Ascending aorta (tissue), 2 donors: ENCODE measurements at places on chromosomes 13 and 19.

DNA sequence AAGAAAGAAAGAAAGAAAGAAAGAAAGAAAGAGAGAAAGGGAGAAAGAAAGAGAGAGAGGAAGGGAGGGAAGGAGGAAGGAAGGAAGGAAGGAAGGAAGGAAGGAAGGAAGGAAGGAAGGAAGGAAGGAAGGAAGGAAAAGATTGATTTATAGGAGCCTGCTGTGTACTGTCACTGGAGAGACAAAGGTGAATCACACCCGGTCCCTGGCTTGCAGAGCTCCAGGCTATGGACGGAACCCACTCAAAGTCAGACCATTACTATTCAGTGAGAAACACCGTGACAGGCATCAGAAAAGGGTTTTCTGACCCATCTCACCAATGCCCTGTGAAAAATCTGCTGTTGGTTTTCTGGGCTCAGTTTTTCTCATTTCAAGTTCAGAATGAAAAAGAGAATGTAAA, 7.3 kb upstream of the CEACAM6 start:
- no peak for DNase-seq

- DNase-seq, result no peak
Measured at GRCh38 chr19:55112246-55112776, 5.1 kb downstream of the PPP1R12C start.

- DNase-seq, result no peak
Measured at GRCh38 chr13:72141855-72142519, 275.0 kb upstream of the DACH1 start.

DNA sequence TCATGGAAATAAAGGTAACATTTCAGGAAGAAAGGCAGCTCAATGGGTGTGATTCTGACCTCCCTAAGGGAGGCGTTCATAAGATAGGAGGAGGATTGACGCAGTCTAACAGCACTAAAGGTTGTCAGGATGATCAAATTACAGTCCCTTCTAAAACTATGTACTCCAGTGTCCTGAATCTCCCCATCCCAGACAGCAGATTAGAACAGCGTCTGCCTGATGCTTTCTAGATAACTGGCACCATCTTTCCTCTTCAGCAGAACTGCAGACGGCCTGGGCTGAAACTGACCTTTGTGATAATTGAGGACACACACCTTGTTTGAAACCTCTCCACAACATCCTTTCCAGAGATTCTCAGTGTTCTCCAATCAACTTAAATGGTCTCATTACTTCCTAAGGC, 25.5 kb upstream of the SACS start:
- DNase-seq, result no peak

DNA sequence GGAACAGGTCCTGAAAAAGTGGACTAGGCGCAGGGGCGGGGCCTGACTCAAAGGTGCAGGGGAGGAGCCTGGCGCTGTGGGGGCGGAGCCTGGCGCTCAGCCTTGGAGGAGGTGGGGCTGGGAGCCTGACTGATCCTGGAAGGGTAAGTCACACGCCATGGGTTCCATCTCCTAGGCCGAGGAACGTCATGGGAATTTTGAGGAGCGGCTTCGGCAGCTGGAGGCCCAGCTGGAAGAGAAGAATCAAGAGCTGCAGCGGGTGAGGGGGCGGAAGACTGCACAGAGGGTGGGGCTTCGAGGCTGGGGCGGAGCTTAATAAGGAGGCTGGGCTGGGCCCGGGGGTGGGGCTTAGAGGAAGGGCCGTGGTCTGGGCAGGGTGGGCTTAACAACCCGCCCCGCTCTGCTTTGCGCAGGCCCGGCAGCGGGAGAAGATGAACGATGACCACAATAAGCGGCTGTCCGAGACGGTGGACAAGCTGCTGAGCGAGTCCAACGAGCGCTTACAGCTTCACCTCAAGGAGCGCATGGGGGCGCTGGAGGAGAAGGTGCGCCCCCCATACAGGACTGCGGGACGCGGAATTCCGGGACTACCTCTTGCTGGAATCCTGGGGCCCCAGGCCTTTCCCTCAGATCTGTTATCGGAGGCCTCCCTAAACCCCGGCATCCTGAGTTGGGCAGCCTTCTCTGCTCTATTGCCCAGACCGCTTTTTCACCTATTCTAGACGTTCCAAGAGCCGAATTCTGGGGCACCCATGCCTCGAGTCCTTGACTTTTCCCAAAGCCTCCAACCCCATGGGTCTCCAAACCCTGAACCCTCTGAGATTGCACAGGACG, 14.5 kb downstream of the PPFIA3 start:
- DNase-seq, result no peak

DNA sequence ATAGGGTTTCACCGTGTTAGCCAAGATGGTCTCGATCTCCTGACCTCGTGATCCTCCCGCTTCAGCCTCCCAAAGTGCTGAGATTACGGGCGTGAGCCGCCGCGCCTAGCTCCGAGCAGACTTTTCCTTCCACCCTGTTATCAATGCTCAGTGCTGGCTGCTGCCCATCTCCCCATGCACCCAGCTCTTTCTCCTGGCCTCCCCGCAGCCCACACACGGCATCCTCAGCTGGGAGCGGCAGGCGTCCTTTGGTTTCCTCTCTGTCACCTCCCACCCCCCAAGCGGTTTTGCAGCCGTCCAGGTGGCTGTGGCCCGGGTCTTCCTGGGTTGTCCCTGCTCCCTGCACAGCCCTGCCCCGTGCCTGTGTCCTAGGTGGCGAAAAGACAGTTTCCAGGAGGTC, 12.1 kb downstream of the PRR22 start:
- no peak for DNase-seq

DNA sequence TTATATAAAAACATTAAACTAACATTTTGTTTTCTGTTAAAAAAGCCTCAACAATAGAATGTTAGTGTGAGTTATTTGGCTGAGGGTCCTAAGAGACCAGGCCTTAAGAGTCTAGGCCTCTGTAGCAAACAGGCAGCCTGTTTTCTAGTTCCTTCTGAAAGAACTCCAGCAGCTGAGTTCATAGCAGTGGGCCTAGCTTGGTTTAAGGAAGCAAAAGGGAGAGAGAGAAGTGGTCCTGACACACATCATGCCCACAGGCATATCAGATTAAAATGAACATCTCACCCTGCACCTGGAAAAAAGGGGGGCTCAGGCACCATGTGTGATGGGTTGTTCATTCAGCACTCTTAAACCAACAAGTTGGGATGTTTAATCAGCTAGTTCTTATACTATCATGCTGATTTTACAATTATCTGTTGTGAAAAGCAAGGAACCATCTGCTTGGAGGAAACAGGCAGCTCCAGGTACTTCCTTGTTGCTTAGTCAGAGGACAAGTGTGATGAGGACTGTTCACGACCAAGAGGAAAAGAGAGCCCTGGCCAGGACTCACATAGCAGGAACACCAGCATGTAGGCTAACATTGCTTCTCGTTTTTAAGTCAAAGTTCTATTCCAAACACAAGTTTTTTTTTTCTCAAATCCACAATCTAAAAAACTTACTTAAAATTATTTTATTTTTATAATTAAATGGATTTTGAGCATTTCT, 81.3 kb upstream of the FRY start:
- no peak for DNase-seq

DNA sequence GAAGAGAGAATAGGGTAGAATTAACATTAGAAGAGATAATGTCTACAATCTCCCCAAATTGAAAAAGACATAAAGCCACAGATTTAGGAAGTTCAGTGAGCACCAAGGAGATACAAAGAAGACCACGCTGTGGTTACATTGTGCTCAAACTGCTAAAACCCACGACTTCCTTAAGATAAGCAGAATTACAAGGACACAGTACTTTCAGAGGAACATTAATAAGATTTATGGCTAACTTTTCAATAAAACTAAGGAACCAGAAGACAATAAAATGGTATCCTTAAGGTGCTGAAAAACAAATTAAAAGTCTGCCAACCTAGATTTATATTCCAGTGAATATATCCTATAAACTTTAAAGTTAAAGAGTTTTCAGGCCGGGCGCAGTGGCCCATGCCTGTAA, 7.4 kb upstream of the IL17D start:
- DNase-seq, result no peak

DNA sequence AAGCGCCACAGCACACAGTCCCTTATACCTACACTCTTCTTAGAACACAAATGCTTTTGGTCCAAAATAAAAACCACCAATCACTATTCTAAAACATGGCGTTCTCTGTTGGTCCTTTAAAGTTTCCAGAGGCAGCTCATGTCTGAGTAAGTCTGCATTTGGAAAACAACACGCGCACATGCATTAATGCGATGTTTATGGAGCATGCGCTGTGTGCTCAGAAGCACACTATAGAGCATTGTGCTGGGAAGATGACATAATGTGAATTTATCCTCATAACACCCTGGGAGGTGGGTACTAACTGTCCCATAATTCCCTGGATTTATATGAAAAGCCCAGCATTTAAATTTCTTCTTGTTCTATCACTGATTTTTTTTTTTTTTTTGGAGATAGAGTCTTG, 10.7 kb downstream of the ZNF682 start:
- DNase-seq, result no peak

DNA sequence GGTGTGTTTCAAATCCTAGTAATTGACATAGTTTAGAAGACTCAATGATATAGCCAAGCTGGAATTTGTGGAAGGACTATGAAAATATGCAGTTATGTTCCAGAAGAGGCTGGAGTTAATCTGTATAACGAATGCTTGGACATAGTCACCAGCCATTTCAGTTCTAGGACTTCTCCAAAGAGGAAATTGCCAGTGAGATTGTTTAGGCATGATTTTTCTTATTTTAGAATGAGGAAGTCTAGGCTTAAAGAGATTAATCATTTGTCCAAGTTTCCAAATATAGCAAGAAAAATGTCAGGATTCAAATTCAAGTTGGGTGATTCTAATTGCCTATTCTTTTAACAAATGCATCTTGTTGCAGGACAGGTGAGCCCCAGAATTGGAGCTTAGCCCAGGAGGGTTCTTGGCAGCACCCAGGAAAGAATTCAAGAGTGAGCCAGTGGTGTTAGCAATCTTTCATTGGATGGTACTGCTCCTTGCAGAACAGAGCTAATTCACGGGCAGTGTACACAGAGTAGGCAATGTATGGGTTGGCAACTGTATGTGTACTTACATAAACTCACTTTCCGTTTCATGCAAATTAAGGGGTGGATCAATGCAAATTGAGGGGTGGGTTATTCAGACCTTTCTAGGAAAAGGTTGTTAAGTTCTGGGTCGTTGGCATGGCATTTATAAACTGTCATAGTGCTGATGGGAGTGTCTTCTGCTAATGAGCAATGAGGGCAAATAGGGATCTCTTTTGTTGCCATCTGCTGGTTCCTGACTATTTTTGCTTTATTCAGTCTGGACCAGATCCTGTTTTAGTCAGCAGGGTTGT, 763.1 kb upstream of the SLITRK1 start:
- DNase-seq, result no peak

DNA sequence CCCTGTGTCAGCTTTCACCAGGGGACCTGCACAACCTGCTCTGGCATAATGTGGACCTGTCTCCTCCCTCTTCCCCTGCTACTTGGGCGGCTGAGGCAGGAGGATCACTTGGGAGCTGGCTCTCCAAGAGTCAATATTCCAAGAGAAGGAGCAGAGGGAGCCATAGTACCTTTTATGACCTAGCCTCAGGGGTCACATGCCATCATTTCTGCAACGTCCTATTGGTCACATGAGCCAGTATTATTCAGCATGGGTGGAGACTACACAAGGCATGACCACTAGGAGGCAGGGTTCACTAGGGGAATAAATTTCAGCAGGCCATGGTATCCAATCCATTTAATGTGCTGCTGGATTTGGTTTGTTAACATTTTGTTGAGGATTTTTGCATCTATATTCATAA, 12.0 kb upstream of the SHFL start:
- no peak for DNase-seq

GRCh38 chr13:24865163-24865953, 101.4 kb downstream of the RNF17 start:
- DNase-seq, result no peak

GRCh38 chr13:37878496-37878895, 8.9 kb upstream of the TRPC4 start:
- no peak for DNase-seq

GRCh38 chr13:30097701-30098100, 209.7 kb downstream of the KATNAL1 start:
- DNase-seq, result no peak

DNA sequence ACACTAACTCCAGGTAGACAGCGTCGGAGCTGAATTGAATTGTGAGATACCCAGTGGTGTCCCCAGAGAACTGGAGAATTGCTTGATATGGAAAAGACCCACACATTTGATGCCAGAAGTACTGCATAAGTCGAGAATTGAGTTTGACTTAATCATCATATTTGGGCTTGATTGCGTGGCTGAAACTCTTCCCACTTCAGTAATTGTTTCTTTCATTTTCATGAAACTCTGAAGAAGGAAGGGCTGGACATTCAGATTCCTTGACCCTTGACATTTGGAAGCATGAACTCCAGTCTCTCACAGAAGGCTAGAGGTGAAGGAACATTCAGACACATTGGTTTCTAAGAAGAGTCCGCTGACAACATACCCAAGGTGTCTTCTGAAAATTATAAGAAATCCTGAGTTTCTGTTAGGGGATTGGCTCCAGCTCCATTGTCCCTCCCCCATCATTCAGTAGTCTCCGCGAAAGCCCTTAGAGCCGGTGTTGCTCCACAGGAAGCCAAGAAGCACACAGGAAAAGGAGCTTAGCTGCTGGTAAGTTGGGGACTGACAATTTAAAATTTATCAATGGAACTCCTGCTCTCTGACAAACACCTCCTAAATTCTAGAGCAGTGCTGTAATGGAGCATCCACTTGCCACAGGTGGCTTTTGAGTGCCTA, at the start of gene FPR2:
FPR2 (plus strand) TSS at position 484 of the 660 bp plus-strand sequence. CDS start 7,479 bp downstream, outside the sequence.
- no peak for DNase-seq

- no peak for DNase-seq
Measured at GRCh38 chr13:73948848-73949529, 185.2 kb downstream of the KLF12 start.

DNA sequence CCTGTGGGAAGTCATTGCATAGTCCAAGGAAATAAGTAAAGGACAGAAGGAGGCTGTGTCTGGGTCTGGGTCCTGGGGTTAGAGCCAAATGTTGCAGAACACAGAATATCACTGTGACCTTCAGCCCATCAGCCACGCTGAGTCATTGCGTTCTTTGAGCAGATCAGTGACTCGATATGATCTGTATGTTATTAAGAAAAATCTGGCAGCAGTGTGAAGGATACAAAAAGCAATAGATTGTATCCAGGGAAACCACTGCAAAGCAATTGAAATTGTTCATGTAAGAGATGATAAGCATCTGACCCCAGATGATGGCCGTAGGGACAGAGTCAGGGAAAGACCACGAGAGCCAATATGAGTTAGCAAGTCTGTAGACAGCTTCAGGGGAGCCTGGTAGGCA, 1575.1 kb upstream of the SLC10A2 start:
- no peak for DNase-seq
